GM12891 (cell line): ENCODE measurements at places on chromosomes 7 and 10.
A peak's percentile ranks its signal among the peaks of the same experiment; 100 is the strongest.

GRCh38 chr7:154736389-154736788 is 266.5 kb downstream of the PAXIP1 start:
- no peak for DNase-seq

DNA sequence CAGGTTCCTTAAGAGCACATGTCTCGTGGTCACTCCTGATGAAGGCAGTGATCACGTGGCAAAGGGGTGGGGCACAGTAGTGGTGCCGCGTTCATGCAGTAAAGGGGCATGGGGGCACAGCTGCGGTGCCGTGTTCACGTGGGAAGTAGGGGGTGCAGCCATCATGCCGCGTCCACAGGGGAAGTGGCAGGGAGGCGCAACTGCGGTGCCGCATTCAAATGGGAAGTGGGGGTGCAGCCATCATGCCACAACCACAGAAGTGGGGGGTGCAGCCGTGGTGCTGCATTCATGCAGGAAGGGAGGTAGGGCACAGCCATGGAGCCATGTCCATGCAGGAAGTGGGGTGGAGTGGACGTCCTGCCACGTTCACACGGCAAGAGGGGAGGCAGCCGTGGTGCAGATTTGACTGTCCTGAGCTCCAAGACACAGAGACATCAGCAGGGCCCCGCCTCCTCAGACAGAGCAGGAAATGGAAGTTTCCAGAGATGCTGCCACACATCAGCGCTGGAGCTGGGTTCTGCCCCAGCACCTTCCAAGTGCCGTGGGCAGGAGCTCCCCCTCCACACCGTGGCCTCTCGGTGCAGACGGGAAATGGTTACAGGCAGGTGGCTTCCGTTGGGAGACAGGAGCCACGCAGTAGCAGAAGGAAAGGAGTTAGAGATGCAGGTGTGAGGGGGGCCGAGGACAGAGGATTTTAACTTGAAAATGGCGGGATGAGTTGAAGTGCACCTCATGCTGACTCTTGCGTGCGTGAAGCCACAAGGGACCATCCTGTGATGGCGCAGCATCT is 95.0 kb upstream of the DDC start:
- no peak for DNase-seq

- no peak for DNase-seq
These were observed 103.1 kb upstream of the PARD3 start for GRCh38 chr10:34918060-34918775.

DNA sequence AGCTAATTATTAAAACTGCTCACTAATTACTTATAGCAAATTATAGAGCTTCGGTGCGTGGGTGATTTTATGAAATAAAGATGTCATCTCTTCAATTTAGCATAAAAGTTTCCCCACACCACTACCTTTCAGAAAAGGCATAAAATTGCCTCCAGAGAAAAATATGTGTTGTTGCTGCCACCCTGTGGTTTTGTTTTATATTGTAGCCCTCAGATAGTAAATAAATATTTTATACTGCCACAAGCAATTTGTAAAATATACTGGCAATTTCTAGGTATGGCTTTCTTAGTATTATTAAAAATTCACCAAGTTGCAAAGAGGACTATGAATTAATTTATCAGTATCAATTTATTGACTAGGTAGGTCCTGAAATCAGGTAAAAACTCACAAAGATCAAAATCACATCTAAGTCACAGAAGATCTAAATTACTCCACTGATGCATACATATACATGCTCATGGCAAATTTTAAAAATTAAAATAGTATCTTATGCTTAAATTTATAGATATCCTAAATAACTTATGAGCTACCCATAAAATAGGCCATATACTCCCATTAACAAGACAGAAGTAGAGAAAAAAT is 26.5 kb downstream of the ASNS start:
- DNase-seq, result no peak

DNA sequence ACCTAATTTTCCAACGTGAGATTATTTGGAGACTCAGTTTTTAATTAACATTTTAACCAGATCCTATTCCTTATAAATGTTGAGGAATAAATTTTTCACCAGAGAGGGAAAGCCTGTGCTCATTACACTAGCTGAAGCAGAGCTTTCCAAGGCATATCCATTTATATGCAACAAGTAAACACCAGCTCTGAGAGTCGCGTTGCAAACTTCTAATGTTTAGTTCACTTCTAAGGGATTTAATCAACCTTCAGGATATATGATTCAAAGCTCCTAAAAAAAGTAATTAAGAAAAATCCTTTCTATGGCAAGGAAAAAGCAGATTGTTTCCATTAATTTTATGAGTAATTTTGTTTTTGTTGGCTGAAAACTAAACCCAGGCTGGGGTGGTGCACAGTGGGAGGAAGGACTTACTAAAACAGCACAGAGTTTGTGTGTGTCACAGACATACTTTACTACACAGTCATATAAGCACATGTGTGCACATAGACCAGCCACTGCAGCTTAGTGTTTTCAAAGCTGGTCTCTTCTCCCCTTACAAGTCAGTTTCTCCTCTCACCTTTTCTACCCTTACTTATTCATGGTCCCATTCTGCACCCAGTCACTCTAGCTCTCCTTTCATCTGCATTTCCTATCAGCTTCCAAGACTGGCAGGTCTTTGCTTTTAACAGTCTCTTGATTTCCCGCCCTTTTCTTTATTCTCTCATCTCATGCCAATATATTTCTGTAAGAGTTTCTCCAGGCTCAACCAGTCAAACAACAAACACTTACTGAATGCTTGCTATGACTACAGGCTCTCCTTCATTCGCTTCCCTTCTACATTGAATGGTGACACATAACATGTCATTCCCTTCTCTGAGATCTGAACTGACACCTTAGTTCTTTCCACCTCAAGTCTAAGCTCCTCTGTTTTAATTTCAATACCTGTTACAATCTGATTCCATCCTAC is 81.1 kb upstream of the FZD1 start:
- DNase-seq, result no peak

DNA sequence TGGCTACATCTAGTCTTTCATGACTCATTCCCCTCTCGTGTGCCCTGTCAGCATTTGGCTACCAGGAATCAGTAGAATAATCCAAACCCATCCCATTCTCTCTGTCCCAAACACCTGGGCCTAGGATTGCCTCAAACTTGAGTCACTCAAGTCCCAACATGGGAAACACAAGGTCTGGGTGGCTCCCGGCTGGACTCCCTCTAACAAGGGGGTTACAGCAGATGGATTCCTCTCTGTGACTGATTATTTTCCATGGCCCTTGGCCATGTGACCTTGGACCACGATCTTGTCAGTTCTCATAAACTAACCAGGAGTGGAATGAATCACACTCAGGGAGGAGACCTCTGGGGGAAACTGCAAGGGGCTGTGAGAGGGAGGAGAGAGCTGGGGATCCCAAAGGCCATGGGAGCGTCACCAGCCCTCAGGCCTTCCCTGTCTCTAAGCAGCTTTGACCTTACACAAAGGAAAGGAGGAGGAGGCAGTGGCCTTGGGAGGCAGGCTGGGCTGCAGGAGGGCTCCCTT is 533.1 kb downstream of the KCNMA1 start:
- DNase-seq, result no peak

DNA sequence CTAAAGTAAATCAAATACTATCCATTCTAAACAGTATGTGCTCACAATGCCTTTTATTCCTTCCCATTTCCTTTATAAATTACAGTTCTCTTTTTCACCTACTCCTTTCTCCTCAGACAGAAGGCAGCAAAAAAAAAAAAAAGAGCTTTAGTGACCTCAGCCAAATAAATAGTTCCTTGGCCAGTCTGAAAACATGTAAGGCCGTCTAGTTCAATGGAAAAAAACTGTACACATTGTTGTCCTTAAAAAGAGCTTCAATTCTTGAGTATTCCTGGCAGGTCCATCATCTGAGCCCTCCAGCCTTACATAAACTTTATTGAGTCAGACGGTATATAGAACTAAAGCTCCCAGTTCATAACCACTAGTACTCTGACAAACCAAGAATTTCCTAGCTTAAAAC is 185.4 kb downstream of the CACNA2D1 start:
- no peak for DNase-seq

DNA sequence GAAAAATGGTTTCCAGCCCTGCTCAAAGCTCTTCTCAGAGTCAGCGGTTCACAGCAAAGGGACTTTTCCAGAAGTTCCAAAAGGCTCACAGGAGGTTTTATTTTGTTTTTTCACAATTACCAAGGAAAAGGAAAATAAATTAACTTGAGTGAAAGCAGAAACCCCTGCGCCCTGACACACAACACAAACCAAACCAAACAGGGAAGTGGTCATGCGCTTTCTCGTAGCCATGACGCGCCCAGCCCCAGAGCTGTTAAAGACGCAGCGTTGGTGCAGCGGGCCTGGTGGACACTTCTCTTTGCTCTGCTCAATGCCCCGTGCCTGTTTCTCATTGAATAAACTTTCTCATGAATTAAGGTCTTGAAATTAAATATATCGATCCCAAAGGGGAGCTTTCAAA is 134.4 kb upstream of the LYZL2 start:
- no peak for DNase-seq

- no peak for DNase-seq
These were observed 5.0 kb downstream of the ZYX start for GRCh38 chr7:143385891-143386781.

DNA sequence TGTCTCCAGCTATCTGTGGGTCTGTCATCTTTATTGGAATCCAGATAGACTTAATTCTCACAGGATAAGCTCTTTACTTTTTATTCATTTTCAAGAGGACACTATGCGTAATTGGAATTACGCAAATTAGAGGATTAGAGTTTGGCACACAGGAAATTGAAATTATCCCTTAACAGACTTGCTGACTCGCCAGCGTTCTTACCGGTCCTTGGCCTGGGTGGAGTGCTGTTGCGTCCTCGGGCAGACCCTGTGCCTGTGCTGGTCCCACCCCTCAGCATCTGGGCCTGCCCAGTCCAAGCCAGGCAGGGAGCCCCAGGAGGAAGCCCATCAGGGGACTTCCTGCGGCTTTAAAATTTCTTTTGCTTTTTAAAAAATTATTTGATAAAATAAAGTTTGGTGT is 101.8 kb downstream of the MKI67 start:
- DNase-seq, result no peak

- peak; percentile 88 for DNase-seq
These were observed at the start of gene CALHM1 for GRCh38 chr10:103458720-103459119. Gene CALHM1 (minus strand): TSS chr10:103458900. CDS start chr10:103458751, 149 bp downstream.

DNA sequence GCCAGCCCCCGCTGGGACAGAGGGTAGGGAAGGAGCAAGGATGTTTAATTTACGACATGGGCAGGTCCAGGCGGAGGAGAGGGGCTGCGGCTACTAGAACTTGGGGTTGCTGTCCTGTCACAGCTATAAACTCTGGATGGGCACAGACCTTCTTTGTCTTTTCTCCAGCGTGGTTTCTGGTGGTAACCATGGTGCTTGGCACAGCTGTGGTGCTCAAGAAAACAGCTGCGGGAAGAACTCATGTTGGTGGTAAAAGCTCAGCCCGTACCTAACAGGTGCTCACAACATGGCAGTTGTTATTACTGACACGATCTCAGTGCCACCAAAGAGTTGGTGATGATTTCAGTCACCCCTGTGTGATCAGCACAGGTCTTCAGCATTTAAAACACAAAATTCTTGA is 13.8 kb downstream of the BAIAP2L1 start:
- DNase-seq, result no peak
